GM12891 (cell line): ENCODE measurements at places on chromosomes 4 and X.

DNA sequence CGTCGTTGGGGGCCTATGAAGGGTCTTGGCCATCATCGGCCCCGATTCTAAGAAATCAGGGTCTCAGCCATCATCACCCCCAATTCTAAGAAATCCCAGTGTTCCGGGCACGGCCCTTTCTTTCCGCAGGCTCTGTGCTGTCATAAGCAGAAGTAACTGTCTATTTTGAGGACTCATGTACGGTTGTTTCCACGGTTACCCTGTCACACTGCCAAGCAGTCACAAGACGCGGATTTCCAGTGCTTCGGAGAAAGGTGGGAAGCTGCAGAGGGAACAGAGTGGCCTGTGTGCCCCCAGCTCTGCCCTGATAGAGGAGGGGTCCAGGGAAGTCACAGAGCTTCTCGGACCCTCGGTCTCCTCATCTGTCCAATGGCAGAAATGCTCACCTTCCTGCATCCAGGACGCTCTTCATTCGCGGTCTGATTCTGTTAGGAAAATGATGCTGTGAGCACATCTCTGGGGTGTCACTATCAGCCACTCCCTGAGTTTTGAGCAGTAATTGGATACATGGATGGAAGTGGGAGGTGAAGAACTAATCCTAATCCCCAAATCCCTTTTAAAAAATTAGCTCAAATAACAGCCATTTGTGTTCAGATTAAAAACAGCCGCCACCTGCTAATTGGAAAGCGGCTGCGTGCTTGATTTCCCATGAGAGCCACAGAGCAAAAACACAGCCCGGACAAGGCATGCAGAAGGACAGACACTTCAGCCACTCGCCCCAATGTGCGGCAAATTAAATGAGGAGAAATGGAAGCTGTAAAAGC, 73.1 kb downstream of the WFS1 start:
- no peak for DNase-seq

- no peak for DNase-seq
Observed at GRCh38 chrX:4805502-4805901, 1092.1 kb upstream of the PRKX start.

- DNase-seq: no peak
Observed at GRCh38 chr4:24840362-24840761, 45.0 kb downstream of the SOD3 start.

DNA sequence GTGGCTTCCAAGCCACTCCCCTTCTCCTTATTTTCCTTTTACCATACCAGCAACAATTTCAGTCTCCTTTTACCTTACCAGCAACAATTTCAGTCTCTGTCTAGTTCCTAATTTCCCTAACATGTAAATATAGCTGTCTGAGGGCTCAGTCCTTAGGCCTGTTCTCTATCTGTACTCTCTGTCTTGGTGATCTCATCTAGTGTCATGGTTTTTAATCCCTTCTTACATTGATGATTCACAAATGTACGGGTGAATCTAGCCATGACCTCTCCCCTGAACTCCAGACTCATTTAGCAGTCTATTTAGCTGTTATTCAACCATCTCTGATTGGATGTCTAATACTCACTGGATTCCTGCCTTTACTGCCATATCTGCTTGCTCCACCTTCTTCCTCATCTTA, 7.2 kb downstream of the IL15 start:
- no peak for DNase-seq

DNA sequence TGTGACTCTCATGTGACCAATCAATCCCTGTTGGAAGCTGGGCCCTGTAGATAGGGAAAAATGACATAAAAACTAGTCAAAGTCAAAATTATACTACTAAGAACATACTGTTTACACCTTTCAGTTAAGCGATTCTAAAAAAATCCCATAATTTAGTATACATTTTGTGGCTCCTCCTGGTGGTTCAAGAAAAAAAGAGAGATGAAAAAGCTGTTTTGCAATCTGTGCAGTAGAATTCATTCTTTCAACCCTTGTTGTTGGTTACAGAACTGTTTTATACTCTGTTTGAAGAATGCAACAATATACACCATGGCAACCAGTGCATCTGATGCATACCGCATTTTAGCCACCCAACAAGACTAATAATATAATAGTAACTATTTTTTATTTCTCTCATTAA, 66.8 kb upstream of the ANK2 start:
- DNase-seq: no peak

GRCh38 chrX:108245462-108245861, 153.9 kb downstream of the ATG4A start:
- no peak for DNase-seq

DNA sequence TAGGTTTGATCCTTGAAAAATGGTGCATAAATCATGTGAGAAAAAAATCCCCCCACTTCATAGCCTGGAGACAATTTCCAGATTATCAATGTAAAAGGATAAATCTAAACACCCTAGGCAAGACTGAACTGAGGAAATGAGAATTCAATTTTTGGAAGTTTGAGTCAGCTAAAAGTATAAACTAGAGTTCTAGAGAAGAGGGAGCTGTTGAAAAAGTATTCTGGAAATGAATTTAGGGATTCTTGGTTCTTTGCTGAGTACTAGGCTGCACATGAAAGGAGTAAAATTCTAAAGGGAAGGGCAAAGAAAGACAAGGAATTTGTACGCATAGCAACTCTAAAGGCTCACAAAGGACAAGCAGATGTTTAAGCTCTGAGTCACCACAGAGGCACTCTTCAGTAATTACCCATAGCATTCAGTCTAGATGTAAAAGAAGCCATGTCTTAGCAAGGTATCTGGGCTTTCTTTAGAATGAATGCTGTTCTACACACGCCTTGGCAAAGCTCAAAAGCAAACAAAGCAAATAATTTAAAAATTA, 896.5 kb downstream of the PDHA2 start:
- DNase-seq: no peak

DNA sequence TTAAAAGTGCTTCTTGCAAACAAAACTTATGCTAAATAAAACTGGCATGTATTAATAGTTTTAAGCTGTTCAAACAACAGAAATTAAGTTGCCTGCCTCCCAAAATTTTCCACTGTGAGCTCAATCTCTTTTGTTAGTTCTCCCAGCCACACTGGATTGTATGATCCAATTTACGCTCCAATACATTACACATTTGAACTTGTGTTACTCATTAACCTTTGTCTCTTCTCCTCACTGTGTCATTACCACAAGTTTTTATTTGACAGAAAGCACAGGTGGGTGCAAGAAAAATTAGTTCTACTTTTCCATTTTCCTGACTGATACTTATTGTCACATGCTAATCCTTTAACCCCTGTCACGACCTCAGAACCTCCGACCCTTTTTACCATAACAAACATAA, 55.5 kb downstream of the SHISA3 start:
- DNase-seq: no peak

DNA sequence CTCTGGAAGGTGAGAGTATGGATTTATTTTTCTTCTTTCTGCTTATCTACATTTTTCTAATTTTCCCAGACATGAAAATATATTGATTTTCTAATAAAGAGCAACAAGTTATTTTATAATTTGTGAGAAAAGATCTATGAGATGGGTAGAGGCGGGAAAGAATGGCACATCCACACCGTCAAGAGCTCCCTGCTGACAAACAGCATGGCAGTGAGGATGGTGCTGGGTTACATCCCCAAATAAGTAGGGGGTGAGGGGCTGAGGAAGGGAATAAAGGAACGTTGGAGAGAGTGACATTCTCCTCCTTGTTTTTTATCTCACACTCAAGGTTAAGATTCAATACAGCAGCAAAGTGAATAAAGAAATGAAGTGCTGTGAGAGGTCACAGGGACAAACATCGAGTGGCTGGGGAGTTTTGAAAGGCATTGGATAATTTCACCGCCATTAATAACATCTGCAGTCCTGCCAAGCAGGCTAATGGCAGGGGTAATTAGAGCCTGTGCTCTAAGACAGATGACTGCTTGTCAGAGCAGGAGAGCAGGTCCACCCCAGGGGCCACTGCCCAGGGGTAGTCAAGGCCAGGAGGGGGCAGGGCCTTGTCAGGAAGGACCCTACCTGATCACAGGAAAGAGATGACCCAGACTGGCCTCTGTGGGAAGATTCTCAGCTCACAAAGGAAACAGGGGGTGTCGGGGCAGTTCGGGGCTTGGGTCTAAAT, 323.8 kb downstream of the FBXW7 start:
- DNase-seq: no peak

- DNase-seq: no peak
Observed at GRCh38 chrX:125439194-125439849, 119.7 kb downstream of the TEX13C start.

- DNase-seq: no peak
Observed at GRCh38 chr4:8591626-8592365, 769 bp upstream of the CPZ start.

DNA sequence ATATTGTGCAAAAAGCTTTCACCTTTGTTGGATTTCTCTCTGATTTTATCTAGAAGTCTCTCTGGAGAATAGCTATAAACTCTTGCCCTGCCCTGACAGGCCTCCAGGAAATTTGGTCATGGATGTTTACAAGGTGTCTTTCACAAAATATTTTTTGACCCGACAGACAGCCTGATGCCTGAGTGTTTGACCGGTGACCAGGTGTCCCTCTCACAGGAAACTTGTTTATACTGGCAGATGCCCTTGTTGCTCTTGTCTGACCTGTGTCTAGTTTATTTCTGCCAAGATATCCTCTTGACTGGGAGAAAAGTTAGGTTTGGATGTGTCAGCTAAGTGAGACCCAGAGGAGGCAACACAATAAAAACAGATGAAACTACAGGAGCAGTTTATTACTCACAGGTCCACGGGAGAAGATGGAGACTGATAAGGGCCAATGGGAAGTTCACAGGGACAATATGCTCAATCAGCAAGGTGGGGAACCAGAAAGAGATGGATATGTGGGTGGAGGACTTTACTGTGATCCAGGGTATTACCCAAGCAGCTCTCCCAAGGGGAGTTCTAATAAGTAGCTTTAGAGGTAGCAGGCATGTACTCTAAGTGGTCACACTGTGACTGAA, 243.3 kb downstream of the ARAP2 start:
- no peak for DNase-seq

GRCh38 chr4:164935363-164935762, 42.1 kb downstream of the TRIM61 start:
- no peak for DNase-seq

DNA sequence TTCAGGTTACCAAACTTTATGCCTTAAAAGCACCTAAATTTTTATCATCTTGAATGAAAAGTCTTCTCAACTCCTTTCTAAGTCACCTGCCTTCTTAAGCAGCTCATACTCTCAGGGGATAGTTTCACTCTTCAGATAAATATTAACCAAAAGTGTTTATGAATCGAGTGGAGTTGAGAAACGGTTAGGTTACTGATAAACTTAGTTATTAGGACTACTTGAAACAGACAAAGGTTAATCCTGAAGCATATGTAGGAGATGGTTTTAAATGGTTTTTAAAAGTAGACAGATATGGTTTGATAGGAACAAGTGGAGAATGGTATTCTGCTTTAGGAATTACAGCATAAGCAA, 32.8 kb downstream of the CLDN22 start:
- no peak for DNase-seq

DNA sequence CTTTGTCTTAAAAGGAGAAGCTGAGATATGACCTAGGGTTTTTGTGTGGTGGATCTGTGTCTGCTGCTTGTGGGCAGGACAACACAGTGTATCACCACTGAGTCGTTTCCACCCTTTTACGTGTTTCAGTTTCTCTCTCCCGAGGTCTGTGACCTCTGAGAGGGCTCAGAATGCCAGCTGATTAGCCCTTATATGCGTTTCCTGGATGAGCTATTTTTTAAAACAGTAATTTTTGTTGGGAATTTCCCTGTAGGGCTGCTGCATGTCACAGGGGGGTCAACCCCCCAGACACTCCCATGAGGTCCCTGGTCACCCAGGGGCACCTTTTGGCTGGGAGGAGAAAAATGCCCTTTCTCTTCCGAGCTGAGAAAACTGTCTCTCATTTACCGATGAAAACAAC, 170.4 kb upstream of the CASK start:
- DNase-seq: no peak

GRCh38 chrX:100750883-100751282, 19.0 kb upstream of the SYTL4 start:
- DNase-seq: no peak

DNA sequence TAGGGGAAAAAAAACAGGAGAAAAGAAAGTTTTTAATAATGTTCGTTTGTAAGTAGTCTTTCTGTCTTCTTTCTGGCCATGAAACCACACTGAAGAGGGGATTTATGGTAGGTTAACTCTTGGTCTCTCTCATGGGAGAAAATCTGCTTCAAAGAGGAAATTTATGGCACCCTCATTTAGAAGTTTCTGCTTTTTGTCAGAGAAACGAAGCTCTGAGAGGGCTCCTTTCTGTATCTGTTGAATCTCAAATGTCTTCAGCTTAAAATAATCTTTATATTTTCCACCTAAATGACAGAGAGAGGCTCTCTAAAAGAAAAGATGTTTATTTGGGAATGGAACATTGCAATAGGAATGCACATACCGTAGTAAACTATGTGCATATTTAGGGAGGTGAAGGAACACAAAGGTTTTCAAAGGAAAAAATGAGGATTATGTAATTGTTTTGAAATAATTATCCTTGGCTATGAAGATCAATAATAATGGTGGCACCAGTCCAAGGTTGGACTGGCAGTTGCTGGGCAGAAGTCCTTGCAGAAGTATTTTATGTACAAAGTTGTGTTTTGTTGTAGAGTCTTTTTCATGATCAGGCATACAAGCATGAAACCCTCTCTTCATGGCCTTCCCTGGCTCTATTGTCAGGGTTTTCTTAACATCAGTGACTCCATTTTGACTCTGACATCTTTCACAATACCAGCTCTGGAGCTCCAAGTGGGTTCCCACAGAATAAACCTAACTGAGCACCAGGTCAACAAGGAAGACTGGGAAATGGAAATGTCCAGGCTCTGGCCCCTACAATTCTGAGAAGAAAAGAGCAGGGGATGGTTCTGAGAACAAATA, 53.0 kb upstream of the HPSE start:
- no peak for DNase-seq

GRCh38 chr4:143417679-143418403, 81.2 kb downstream of the GAB1 start:
- no peak for DNase-seq

GRCh38 chr4:89026542-89026941, 30.4 kb downstream of the FAM13A start:
- no peak for DNase-seq

GRCh38 chr4:6855692-6856297, 53.8 kb upstream of the TBC1D14 start:
- DNase-seq: no peak

DNA sequence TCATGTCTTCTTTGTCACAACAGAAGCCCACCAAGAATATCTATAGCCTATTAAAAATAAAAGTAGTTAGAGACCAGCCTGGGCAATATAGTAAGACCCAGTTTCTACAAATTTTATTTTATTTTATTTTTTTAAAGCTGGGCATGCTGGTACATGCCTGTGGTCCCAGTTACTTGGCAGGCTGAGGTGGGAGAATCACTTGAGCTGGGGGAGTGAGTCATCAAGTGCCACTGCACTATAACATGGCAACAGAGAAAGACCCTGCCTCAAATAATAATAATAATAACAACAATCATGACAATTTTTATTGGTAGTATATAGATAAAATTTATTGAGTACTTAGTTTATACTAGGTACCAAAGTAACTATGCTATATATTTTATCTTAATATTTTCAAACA, 93.0 kb upstream of the NPFFR2 start:
- DNase-seq: no peak
